ENCODE measurements at places on chromosomes 7 and 10. TPM values are rescaled to one million over a fixed set of nuclear protein-coding genes. Genes with fewer than 3 reads are reported as not detected.

Gene SDK1
- 33.0 TPM for total RNA-seq

Gene CDK1
- total RNA-seq, result 15.1 TPM

Gene LFNG
- total RNA-seq, result 9.4 TPM

Gene SLC39A12
- 4.5 TPM for total RNA-seq

Gene FLNC
- total RNA-seq, result 2.4 TPM

Gene FAM221A
- 15.9 TPM for total RNA-seq
